Activated naive CD4-positive, alpha-beta T cell treated with anti-CD3 and anti-CD28 coated beads, Interleukin-2, amount 10 ng/mL, durations not matched to agents 5 hours and 36 hours (primary cell): ENCODE measurements at places on chromosomes 3 and 15. TPM values are rescaled to one million over a fixed set of nuclear protein-coding genes. Genes with fewer than 3 reads are reported as not detected.

PAQR5 gene
- total RNA-seq, result not detected

MEX3B gene
- total RNA-seq, result 0.34 TPM

ITIH3 gene
- total RNA-seq, result not detected

TLE3 gene
- total RNA-seq, result 76.8 TPM

TEX9 gene
- 0.83 TPM for total RNA-seq

IL17RC gene
- 0.29 TPM for total RNA-seq

ACTC1 gene
- not detected for total RNA-seq

GOLGA6L10 gene
- 1.3 TPM for total RNA-seq

ZIC4 gene
- total RNA-seq, result not detected

OR5K2 gene
- not detected for total RNA-seq

PTPN9 gene
- total RNA-seq, result 33.5 TPM

TGFBR2 gene
- 86.5 TPM for total RNA-seq

MYO5C gene
- total RNA-seq, result 3.4 TPM

RTP4 gene
- 10.9 TPM for total RNA-seq
